ELR (cell line): ENCODE measurements at places on chromosomes 13 and 19.

DNA sequence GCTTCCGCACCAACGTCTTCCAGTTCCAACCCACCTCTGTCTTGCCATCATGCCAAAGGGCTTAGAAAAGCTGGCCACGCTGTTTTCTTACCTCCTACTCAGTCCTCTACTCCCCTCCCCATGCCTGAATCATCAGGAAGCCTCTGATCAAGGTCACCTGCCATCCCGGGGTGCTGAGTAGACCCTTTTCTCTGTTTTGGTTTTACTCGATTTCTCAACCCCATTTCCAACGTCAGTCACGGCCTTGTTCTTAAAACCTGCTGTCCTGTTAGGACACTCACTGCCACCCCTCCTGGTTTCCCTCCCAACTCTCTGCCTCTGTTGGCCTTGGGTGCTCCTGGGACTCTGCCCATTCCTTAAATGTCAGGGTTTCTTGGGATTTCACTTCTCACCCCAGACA is 350.1 kb downstream of the FOXO1 start:
- no peak for DNase-seq

DNA sequence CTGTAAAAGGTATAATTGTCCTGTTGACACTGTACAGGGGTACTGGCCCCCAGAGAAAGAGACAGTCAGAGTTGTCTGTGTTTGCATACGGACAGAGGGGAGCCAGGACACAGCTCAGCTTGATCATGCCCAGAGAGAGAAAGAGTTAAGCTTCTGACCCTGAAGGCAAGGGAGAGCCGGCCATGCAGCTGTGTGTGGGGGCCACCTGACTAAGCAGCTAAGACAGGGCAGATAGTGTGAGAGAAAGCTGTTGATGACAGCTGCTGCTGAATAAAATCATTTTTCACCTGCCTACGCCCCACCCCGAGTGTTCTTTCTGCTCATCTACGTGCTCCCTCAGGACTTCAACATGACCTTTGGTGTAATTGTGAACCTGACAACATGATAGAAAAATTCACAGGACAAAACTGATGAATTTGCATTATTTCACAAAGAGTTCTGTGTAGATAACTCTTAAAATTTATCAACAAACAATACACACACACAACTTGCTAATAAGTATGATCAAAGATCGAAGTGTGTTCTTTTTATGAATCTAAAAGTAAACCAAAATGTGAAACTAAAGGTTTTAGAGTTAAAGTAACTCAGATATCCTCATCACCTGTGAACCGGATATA is 1294.3 kb upstream of the ATXN8OS start:
- no peak for DNase-seq

DNA sequence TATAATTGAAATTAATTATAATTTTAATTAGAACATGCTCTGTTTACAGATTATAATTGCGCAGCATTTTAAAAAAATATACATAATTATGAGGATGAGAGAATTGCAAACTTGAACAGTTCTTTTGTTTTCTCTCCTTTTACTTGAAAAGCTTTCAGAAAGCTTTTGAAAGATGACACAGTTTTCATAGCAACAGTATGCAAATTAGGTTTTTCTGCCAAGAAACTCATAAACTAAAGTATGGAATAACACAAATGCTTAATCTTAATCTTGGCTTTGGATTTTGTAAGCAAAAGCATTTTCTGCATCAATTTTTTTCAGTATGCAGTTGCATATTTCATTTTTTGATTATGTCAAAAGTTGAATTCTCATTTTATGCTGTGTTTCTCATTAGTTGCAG is 32.8 kb upstream of the AKAP11 start:
- DNase-seq = no peak

GRCh38 chr13:66102864-66103263 is 1127.3 kb downstream of the PCDH9 start:
- peak; percentile 27 for DNase-seq

- no peak for DNase-seq
Measured at GRCh38 chr13:80157261-80157932, 183.5 kb downstream of the SPRY2 start.

DNA sequence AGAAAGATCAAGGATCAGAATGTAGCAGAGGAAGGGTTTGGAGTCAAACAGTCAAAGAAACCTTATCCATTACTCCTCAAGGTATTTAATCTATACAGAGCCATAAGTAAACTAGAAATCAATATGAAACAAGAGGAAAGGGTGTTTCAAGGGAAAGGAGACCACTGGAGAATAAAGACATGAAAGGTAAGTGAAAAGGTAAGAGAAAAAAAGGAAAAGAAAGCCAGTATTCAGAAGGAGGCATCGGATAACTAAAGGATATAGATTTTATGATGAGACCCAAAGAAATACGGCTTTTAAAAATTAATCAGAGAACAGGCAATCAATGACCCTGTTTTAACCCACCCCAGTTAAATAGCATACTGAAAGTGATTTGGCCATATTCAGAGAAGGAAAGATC is 438.7 kb upstream of the MIR17HG start:
- DNase-seq = no peak

- DNase-seq = peak; percentile 23
Measured at GRCh38 chr13:43368003-43368402, 344.6 kb downstream of the DNAJC15 start.
